ENCODE measurements at places on chromosomes 16 and 17.

GRCh38 chr17:67232441-67232840 lies 12.6 kb downstream of the HELZ start:
- DNase-seq, result no peak

- DNase-seq, result peak; percentile 30
These were observed 71.2 kb upstream of the MRTFB start for GRCh38 chr16:13999895-14000425.

GRCh38 chr16:10181196-10182162 lies 749 bp downstream of the GRIN2A start:
- DNase-seq, result no peak

- no peak for DNase-seq
These were observed 3.2 kb downstream of the DPEP1 start for GRCh38 chr16:89616623-89617022.

GRCh38 chr17:77688369-77688768 lies 270.1 kb upstream of the TNRC6C start:
- DNase-seq, result no peak

DNA sequence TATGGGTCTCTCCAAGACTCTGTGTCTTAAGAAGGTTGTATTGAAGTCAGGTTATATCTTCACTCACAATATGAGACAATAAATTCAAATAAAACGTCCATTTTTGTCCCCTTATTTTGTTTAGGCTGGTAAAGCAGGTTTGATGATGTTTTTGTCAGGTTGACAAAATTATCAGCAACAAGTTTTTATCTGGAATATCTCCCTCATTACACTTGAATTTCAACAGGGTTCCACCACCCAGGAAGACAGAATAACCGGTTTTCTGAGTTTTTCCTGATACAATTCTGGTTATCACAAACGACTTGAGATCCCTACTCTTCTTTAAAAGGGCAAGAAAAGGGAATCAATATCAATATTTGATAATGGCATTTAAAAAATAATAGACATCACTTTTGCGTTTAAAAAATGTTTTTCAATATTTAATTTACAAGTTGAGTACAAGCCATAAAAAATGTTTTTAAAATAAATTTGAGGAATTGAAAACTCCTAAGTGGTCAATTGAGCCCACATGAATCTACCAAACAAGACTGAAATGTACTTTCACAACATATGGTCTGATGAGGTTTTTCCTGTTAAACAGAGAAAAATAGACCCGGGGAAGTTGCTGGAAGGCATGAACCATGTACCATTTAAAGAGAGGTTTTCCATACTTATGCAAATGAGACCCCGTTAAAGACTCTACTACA lies 1.4 kb upstream of the ATP6V0A1 start:
- peak; percentile 29 for DNase-seq

DNA sequence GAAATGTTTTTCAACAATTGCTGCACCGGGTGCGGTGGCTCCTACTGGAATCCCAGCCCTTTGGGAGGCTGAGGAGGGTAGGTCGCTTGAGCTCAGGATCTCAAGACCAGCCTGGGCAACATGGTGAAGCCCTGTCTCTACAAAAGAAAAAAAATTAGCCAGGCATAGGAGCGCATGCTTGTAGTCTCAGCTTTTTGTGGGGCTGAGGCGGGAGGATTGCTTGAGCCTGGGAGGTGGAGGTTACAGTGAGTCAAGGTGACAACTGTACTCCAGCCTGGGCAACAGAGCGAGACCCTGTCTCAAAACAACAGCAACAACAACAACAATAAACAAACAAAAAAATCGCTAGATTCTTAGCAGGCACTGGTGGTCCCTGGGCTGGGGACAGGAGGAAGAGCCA lies 28.5 kb downstream of the IL21R start:
- DNase-seq, result no peak

DNA sequence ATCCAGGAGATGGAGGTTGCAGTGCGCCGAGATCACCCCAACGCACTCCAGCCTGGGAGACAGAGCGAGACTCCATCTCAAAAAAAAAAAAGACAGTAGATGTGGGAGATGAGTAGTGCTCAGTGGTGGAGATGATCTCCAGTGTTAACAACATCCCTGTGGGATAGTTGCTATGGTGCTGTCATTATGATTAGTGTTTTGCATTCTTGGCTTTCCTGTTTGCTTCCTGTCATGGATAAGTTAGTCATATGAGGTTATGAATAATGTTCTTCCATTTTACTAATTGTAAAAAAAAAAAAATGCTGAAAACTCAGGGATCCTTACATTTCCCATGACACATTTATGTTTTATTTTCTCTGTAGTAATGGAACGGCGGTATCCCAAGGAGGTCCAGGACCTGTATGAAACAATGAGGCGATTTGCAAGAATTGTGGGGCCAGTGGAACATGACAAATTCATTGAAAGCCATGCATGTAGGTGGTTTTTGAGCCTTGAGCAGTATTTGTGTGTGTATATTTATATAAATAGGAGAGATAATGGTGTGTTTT lies 24.5 kb upstream of the DUSP14 start:
- no peak for DNase-seq

GRCh38 chr17:66304304-66305174 lies 2.1 kb downstream of the PRKCA start:
- DNase-seq, result peak; percentile 70

DNA sequence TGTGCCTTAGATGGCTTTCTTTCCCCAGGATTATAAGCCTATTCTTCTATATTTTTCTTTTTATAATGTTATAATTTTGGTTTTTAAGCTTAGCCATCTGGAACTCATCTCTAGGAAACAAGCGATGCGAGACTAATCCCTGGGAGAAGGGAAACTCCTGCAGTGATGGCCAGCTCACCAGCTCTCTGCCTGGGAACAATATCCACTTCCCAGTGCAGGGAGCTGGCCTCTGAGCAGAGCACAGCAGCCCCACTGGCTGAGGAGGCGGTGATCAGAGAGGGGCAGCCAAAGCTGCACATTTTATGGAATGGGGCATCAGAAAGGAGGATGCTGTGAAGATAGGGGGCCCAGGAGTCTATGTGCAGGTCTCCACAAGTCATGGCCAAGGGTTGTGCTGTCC lies 183.3 kb downstream of the LGALS9B start:
- no peak for DNase-seq

GRCh38 chr17:82012261-82012639 lies 10.4 kb downstream of the CENPX start:
- DNase-seq, result no peak

DNA sequence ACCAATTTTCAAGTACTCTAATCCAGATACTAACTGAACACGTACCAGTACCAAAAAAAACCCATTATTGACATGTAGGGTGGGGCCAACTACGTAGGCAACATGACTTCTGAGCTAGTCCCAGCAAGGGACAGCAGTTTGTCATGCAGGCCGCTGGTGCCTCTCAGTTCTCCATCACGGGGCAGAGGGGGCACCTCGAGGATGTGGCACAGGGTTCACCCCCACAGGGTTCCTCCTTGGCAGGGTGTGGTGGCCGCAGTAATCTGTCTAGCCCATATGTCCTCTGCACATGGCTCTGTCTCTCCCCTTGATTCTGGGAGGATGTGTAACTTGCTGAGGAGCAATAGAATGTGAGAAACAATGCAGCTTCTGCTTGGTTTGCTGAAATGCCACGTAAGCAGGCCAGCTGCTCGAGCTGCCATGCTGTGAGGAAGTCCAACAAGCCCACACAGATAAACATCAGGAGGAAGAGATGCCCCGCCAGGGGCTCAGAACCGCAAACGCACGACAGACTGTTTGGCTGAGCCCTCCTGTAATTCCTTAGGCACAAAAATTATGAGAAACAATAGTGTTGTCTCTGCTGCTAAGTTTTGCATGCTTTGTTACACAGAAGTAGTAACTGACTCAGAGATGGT lies 62.4 kb downstream of the NT5M start:
- DNase-seq, result no peak

- peak; percentile 63 for DNase-seq
These were observed 673 bp upstream of the CHD9 start for GRCh38 chr16:53053967-53054669.

GRCh38 chr16:80705596-80705995 lies 98.8 kb downstream of the CDYL2 start:
- DNase-seq, result no peak

GRCh38 chr17:58318065-58318481 lies 10.5 kb downstream of the TSPOAP1 start:
- no peak for DNase-seq

DNA sequence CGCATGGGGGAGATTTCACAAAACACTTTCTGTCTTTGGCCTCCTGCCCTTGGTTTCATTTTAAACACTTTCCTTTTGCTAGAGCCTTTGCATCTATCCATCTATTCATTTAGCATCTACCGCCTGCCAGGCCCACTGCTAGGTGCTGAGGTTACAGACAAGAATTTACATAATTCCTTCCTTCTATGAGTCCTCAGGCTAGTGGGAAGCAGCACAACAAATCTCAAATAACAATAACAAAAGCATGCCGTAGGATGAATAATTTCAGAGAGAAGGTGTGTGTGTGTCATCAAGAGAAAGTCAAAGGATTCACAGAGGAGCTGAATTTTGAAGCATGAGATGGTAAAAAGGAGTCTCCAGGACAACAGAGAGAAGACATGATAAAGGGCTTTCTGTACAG lies 6.1 kb upstream of the SLC46A1 start:
- no peak for DNase-seq

DNA sequence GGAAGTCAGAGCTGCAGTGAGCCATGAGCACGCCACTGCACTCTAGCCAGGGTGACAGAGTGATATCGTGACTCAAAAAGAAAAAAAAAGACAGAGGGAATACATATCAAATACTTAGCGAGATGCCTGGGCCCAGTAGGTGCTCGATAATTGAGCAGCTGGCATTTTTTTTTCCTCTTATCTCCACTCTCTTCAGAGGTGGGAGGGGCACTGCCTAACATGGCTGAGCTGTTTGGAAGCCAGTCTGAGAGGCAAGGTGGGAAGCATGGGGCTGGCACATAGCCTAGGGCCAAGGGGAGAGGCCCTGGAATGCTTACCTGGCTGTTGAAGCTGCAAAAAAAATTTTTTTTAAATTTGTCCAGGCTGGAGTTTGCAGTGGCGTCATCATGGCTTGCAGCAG lies 38.4 kb downstream of the HIC1 start:
- DNase-seq, result no peak

GRCh38 chr17:72665852-72666851 lies 426.3 kb downstream of the SLC39A11 start:
- no peak for DNase-seq

DNA sequence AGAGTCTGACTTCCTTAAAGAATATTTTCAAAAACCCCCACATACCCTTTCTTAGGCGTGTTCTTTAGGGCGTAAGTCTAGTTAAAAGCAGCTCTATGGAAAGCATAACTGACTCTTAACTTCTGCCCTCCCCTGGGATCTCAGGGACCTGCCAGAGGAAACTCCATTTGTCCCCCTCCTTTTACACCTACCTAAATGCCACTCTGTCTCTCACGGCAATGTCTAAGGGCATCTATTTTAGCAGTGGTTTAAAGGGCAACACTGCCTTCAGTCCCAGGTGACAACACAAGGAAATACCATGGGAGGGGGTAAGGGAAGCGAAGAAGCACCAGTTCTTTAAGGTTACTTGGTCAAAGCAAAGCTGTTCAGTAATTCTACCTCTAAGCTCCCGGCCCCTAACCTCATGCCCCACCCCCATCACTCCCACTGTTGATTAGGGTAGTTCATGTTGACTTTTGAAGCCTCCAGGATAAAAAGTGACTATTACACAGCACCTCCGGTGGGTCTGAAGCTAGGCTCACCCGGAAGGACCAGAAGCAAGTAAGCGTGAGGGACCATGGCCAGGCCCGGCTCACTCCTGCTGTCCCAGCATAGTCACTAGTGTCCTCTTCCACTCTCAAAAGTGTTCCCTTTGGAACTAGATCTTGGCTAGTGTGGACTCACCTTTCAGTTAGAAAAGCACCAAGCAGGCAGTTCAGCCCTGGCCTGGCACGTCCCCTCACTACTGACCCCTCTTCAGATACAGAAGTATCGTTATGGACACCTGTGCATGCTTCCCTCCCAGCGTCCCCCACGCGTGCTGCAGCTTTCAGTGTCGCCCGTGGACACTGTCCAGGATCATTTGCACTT lies 47.1 kb downstream of the CYTH1 start:
- no peak for DNase-seq

DNA sequence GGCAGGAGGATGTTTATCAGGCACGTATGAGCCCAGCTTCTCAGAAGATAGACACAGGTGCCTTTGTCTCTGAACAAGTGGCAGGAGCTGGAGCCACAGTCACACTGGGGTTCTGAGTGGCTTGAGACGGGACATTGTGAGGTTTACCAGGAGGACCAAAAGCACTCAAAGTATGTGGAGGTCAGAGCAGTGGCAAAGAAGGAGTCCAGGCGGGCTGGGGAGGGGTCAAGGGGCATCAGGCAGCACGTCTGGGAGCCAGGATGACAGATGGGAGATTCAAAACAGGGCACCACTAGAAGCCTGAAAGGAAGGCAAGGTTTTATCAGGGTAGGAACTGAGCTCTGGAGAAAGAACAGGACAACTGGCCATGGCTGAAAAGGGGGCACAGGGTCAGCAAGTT lies 67.2 kb upstream of the MARCHF10 start:
- no peak for DNase-seq

DNA sequence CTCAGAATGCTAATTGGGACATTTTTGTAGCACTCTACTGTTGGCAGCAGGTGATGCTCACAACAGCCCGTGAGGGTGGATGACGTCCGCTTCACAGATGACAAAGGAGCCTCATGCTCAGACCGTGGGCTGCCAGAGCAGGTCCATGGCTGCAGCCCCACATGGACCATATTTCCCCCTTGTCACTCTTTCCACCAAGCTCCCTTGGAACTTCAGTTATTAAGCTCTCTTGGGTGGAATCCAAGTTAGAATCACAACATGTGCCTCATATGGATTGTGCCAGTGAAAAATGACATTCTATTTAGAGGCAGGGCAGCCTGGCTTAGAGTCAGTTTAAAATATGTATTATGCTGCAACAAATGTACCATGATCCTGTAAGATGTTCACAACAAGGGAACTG lies 33.2 kb upstream of the STH start:
- no peak for DNase-seq

DNA sequence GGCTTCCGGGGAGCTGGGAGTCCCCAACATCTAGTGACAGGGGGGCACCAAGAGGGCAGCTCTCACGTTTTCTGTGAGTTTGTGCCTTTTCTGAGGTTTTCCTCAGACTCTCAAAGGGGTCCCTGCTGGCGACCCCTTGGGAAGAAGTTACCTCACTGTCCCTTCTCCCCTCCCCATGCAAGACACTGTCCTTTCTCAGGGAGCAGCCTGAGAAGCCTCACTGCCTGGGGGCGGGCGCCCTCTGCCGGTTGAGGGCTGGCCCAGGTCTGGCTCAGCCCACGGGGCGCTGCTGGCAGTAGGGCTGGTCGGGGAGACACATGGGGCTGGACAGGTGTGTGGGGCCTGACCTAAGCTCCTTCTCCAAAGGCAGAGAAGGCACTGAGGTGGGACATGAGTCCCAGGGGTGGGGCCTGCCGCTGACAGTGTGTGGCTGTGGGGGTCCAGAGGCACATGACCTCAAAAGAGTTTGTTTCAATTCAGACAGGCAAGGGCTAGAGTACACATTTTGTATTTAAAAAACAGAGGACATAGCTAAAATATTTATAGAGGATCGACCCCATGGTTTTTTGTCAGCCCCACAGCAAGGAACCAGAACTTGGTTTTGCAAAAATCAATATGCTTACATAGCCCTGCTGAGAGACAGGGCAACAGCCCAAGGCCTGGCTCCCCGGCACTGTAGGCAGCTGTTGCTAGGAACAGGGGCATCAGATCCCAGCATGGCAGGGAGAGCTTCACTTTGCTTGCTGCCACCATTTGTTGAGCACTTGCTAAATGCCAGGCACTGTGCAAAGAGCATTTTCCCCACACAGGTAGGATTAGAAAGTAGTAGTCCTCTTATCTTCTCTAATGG lies 18.5 kb upstream of the ALDH3A1 start:
- DNase-seq, result peak; percentile 72

- no peak for DNase-seq
These were observed 40.6 kb upstream of the HOXB13 start for GRCh38 chr17:48769009-48769675.
